ENCODE measurements at places on chromosomes 12 and 14.
A peak's percentile ranks its signal among the peaks of the same experiment; 100 is the strongest.

- no peak for DNase-seq
Observed at GRCh38 chr12:6894321-6894720, 10.3 kb upstream of the LRRC23 start.

DNA sequence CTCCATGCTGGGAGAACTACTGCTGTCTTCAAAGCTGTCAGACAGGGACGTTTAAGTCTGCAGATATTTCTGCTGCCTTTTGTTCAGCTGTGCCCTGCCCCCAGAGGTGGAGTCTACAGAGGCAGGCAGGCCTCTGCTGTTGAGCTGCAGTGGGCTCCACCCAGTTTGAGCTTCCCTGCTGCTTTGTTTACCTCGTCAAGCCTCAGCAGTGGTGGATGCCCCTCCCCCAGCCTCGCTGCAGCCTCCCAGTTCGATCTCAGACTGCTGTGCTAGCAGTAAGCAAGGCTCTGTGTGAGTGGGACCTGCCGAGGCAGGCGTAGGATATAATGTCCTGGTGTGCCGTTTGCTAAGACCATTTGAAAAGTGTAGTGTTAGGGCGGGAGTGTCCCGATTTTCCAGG is 31.4 kb upstream of the RFX4 start:
- no peak for DNase-seq

DNA sequence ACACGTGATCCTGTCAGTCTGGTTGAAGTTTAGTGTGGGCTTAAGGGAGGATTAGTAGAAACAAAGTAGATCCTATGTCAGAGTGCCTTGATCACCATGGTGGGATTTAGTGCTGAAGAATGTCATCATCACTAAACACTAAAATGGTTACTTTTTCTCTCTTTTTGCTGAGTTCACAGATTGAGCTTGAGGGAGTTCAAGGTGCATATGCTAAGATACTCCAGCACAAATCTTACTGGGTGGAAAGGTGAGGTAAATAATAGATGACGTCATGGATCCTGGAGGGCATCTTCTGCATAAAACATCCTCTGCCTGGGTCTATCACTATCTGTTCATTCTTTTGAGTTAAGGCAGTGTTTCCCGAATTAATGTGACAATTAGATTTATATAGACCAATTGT is 4.9 kb downstream of the GALNT8 start:
- no peak for DNase-seq

DNA sequence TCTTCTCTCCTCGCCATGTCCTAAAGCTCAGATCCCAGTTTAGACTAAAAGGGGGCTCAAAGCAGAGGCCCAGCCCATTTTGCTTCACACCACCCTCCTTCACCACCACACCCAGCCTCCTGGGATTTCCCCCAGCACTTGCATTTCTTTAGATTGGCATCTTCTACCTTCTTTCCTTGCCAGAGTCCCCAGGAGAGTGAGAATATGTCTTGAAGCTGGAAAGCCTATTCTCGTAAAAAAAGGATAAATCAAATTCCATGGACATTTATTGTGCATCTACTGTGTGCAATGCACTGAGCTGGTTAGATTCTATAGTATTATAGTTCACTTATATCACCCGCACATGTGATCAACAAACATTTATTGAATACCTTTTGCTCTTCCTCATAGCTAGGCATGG is 10.2 kb downstream of the FBXW8 start:
- DNase-seq: no peak

GRCh38 chr12:81942594-81942993 is 183.4 kb upstream of the PPFIA2 start:
- DNase-seq: no peak

GRCh38 chr14:79991866-79992265 is 219.4 kb downstream of the DIO2 start:
- no peak for DNase-seq

DNA sequence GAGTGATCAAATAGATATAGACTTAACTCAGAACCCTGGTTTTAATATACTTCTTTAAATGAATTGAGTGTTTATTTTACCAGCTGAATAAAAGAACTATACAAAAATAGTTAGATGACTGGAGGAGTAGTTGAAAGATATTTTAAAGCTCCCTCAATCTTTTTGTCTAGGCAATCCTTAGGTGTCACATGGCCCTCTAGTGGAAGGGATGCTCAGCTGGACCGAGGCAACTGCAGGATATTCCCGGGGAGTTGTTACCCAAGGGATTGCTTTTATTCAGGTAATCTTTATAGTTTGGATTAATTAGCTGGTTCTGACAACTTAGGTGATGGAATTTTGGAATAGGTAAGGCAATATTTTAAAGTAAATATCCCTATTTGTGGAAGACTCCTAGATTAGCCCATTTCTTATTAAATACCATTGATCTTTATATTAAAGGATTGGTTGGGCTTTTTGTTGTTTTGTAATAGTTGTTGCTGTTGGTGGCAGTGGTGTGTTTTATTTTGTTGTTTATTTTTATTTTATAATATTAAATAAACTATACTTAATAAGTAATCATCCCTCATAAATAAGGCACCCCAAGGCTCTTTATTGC is 57.1 kb downstream of the ZDHHC17 start:
- peak; percentile 8 for DNase-seq

GRCh38 chr12:81378601-81379285 is 300.9 kb downstream of the ACSS3 start:
- DNase-seq: no peak

DNA sequence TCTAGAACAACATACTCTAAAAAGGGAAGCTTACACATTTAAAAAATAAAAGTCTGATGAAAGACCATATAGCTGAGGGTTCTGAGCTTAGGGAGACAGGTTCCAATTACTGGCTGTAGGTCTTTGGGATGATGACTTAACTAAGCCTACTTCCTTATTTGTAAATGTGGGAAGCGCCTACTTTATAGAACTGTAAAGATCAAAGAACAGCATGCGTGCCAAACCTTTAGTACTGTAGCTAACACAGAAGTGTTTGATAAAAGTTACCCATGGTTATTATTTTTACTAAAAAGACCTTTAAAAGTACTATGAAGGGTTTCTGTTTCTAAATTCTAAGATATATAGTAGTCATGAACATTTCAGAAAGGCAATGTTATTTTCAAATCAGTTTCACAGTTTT is 35.7 kb downstream of the STK38L start:
- DNase-seq: no peak

GRCh38 chr14:99971941-99972747 is 93.1 kb upstream of the EVL start:
- DNase-seq: no peak

- DNase-seq: no peak
Observed at GRCh38 chr12:117064596-117064995, 34.6 kb downstream of the TESC start.

- no peak for DNase-seq
Observed at GRCh38 chr12:5888816-5889315, 56.2 kb downstream of the ANO2 start.

GRCh38 chr14:77409131-77409533 is 14.2 kb downstream of the NOXRED1 start:
- no peak for DNase-seq

DNA sequence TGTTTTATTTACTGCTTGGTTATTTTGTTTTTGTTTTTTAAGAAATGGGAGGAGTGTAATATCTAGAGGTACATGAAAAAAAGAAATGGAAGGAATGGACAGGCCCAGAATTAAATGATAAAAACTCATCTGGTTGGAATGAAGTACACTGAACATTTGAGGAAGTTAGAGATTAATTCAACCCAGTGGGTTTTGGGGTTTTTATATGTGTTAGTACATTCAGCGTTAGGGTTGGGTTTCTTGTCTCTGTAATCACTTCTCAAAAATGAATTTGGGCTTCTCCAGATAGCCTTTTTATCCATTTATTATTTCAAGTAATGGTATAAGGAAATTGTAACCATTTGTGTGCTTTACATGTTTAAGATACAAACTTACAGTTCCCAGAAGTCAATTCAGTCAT is 19.5 kb upstream of the NUP107 start:
- no peak for DNase-seq

DNA sequence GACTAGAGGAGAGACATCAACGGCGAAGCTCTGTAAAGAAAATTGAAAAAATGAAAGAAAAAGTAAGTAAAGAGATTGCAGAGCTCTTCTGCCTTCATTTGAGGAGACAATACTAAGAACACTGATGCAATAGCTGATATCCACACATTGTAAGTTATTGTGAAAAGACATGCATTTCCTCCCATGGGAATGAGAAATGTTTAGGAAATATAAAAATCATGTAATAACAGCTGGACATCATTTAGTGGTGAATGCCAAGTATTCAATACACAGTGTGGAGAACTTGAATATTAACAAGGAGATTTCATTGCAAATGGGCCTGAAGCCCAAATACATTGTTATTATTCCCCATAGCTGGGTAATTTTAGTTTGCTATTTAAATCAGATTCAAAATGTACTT is 179.2 kb downstream of the KICS2 start:
- DNase-seq: peak; percentile 95

GRCh38 chr12:30500532-30500931 is 195.1 kb downstream of the IPO8 start:
- no peak for DNase-seq

DNA sequence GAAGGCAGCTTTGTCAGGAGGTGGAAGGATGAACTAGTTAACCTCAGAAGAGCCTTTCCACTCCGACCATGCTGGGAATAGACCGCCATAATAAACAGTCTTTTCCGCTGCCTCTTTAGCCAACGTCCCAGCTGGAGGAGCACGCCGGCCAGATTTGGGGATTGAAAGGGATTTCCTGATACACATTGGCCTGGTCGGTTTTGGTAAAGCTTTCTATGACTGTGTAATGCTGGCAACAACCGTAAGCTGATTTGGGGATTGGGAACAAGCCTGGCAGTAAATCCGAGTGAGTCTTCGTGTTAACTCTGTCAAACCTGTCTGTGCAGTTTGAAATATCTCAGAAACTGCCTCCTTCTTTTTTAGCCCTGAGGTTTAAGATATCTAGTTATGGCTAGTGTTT is 87.0 kb downstream of the DAD1 start:
- DNase-seq: no peak

GRCh38 chr12:68499616-68500015 is 111.1 kb upstream of the RAP1B start:
- no peak for DNase-seq

DNA sequence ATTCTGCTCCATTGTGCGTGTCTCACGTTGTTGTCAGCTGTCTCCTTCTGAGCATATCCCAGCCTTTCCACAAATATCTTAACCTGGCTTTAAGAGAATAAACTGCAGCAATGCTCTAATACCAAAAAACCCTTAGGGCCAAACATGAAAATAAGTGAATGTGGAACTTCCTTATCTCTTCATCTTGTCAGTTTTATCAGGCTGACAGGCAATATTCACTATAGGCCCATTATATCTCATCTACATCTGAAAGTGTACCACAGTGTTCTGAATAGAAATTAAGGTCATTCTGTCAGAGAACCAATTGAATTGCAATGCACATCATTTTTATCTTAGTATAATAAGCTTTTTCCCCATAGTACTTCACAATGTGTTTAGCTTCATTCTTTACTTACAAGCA is 933.1 kb upstream of the FBXO33 start:
- DNase-seq: no peak

GRCh38 chr14:102525929-102526497 is 16.4 kb upstream of the ANKRD9 start:
- DNase-seq: no peak

DNA sequence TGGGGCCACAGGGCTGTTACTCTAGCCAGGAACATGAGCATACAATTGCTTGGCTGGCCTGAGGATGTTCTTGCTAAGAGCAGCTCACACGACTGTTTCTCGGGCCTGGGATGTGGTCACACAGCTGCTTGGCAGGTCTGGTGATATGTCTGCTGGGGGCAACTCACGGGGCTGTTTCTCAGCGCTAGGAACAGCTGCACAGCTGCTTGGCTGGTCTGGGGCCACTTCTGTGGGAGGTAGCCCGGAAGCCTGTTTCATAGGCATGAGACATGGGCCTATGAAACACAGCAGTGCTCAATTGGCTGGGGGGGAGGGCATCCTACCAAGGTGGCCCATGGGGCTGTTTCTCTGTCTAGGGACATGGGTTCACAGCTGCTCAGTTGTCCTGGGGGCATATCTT is 73.4 kb upstream of the DDHD1 start:
- DNase-seq: no peak

- DNase-seq: no peak
Observed at GRCh38 chr12:106274575-106275121, 26.8 kb upstream of the CKAP4 start.

GRCh38 chr14:61877035-61877390 is 114.8 kb downstream of the SNAPC1 start:
- no peak for DNase-seq

DNA sequence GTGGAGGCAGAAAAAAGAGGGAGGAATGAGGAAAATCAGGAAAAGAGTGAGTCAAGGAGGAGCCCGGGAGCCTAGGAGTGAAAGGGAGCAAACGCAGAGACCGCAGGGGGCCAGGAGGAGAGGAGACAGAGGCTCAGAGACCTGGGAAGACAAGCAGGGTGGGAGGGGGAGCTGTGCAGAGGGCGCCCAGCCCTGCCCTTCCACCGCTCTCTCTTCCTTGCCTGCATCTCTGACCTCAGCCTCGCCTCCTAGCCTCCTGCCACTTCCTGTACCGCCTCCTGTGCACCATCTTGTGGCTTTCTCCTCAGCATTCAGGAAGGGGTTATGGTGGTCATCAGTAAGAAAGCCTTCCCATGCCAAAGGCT is 1.3 kb downstream of the CLSTN3 start:
- no peak for DNase-seq

GRCh38 chr12:102958073-102958829 is 777 bp downstream of the ASCL1 start:
- DNase-seq: no peak

DNA sequence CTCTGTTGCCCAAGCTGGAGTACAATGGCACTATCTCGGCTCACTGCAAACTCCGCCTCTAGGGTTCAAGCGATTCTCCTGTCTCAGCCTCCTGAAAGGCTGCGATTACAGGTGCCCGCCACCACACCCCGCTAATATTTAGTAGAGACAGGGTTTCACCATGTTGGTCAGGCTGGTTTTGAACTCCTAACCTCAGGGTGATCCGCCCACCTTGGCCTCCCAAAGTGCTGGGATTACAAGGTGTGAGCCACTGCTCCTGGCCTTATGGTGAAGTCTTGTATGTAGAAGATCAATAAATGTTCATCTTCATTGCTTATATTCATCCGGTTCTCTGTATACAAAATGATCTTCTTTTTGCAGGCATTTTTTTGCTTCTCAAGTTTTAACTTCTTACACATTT is 47.8 kb downstream of the MDM2 start:
- DNase-seq: no peak

DNA sequence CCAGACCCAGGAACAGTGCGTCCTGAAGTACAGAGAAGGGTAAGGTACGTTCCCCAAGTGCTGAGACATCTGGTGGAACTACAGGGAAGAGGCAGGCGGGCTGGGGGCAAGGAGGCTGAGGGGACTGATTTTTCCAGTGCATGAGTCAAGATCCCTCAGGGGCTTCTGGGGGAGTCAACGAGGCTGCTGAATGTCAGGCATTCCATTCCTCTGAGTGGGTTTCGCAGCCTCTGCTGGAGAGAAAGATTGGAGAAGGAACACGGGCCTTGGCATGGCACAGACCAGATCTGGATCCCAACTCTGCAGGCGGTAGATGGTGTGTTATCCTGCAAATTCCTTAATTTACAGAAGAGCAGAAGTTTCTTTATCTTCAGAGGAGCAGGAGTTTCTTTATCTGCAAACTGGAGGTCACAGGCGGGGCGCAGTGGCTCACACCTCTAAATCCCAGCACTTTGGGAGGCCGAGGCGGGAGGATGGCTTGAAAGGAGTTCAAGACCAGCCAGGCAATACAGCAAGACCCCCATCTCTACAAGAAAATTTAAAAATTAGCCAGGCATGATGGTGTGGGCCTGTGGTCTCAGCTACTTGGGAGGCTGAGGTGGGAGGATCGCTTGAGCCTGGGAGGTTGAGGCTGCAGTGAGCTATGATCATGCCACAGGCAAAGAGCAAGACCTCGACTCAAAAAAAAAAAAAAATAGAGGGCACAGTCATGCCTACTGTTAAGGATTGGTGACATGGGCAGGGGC is 132.6 kb upstream of the MAP1LC3B2 start:
- DNase-seq: peak; percentile 98
